ENCODE measurements at places on chromosomes 2 and 18. TPM values are rescaled to one million over a fixed set of nuclear protein-coding genes. Genes with fewer than 3 reads are reported as not detected.

CWC22 gene
- 20.0 TPM for total RNA-seq

CHRNG gene
- total RNA-seq: not detected

CPS1 gene
- total RNA-seq: 3.5 TPM

DNA sequence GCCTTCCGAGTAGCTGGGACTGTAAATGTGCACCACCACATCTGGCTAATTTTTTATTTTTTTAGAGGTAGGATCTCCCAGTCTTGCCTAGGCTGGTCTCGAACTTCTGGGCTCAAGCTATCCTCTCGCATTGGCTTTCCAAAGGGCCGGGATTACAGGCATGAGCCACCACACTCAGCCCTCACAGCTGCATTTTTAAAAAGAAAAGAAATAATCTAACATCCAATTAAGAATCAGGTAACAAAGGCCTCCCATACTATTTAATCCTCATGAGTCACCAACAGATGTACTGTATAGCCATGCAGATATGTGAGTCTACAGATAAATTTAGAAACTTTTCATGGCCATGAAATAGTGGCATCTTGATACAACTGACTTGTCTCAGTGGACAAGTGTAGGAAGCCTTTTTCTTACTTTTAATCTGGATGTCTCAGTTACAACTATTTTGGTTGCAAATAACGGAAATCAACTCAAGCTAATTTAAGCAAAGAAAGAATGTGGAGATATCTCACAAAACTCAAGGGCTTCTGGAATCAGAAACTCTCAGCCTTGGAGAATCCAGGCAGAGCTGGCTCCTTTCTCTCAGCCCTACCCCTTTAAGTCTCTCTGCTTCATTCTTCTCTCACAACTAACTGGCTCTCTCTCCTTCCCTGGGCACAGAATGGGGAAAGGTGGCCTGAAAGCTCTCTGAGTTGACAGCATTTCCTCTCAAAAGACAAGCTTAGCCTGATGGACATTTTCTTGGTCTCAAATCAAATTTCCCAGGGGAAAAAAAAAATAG is 12.8 kb upstream of the PPM1B start:
- DNase-seq: no peak

GRCh38 chr18:63858456-63858855 is 29.0 kb upstream of the SERPINB2 start:
- DNase-seq: no peak

GCKR gene
- total RNA-seq: 1.8 TPM

DNA sequence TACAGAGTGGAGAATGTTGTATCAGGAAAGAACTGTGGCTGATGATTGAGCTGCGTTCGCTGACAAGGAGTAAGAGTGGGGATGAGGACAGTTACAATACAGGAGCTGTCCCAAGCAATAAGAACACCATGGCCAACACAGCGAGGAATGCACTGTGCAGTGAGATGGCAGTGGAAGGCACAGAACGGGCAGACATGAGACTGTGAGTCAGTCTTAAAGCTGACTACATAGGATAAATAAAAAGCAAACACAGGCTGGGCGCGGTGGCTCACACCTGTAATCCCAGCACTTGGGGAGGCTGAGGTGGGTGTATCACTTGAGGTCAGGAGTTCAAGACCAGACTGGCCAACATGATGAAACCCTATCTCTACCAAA is 89.8 kb downstream of the CABYR start:
- DNase-seq: no peak

EMX1 gene
- not detected for total RNA-seq

IGFBP2 gene
- 608 TPM for total RNA-seq

DNA sequence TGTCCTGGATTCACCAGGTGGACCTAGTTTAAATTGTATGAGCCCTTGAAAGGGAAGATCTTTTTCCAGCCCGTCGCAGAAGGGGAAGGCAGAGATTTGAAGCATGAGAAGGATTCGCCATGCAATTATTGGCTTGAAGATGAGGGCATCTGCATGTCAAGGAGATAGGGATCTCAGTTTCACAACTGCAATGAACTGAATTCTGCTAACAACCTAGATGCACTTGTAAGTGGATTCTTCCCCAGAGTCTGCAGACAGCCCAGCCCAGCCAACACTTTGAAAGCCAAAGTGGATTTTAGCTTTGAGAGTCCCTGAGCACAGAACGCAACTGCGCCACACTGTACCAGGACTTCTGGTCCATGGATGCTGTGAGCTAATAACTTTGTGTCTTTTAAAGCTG is 286.0 kb downstream of the TSN start:
- DNase-seq: no peak

DNA sequence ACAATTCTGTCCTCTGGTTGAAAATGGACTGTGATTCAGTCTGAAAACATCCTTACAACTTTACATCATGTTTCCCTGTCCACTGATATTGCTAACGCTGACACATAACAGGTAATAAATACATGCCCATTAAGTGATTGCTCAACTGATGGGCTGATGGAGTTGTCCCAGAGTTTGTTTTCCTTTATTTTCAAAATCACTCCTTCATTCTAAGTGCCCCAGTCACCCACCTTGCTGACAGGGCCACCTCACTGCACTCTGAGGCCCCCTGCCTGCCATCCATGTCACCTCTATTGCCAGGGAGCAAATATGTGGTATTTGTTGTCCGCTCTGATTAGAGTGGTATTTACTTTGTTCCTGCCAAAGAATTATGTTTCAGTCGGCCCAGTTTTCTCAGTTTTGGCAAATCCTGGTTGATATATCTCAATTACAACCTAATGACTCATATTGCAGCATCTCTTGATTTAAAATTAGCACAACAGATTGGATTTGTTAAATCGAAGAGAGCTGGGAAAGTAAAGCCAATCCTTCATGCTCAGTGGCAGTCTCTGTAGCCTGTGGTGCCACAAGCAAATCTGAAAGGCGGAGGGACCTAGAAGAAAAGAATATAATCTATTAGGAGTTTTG is 105.1 kb downstream of the RDH14 start:
- no peak for DNase-seq

- no peak for DNase-seq
Measured at GRCh38 chr2:233901367-233901766, 15.8 kb upstream of the TRPM8 start.

DNA sequence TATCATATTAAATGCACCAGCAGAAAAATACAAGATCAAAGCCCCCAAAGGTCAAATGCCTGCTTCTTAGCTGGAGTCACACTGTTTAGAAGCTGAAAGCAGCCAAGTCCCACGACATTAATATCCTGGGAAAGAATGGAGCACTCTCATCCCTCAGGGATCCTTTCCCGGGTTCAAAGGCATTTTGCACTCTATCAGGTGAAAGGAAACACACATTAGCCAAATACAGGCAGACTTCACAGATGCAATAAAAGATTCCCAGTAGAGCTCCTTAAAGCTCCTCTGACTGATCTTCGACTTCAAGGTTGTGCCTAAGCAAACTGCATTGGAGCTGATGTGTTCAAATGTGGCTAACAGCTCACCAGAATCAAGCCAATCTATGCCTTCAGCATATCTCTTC is 158.4 kb downstream of the RNF152 start:
- DNase-seq: no peak

C2orf80 gene
- not detected for total RNA-seq

DNA sequence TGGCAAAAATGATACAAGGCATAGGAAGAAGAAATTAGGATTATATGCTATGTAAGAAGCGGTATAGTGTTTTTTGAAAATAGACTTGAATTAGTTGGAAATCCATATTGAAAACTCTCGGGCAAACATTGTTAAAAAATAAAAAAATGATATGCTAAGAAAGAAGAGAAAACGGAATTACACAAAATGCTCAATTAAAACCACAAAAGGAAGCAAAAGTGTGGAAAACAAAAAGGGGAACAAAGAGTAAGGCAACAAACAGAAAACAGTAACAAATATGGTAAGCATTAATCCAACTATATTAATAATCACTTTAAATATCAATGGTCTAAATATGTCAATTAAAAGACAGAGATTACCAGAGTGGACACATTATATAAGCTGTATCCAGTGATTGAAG is 58.4 kb downstream of the TXNL1 start:
- DNase-seq: no peak

DNA sequence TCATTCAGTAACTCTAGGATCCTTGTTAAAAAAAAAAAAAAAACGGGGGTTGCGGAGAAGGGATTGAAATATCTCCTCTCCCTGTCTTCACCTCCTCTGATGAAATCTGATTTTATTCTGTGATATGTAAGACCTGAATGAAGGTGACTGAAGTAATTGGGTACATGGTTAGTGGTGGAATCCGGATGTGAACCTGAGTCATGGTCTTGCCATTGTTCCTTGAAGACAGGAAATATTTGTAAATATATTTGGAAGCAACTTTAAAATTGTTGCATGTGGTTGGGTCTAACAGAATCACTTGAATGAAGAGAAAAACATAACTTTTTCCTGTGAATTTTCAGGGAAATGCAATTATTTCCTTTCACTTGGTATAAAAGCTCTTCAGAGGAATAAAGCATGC is 3.0 kb upstream of the IL1A start:
- no peak for DNase-seq

LINC00305 gene
- total RNA-seq: not detected

IL18R1 gene
- 9.3 TPM for total RNA-seq

DNA sequence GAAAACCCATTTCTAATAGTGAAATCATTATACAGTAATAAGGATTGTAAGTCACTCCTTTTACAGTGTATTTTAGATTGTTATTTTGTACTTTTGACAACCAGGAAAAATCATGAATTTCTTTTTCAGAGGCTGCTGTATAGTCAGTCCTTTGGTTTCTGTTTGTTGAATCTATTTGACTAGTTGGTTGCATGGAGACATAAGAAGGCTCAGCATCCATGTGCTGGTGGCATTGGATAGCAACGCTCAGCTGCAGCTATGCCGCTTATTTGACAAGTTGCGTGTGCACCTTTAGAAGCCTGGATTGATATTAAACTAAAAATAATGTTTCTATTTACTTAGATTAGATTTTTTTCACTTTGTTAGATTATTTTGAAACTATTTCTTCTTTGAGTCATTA is 254.1 kb upstream of the SYT4 start:
- no peak for DNase-seq

- DNase-seq: no peak
Measured at GRCh38 chr2:127414638-127415592, 3.3 kb upstream of the PROC start.

GRCh38 chr2:49070716-49071115 is 83.6 kb downstream of the FSHR start:
- no peak for DNase-seq

LGALSL gene
- 15.8 TPM for total RNA-seq

DNA sequence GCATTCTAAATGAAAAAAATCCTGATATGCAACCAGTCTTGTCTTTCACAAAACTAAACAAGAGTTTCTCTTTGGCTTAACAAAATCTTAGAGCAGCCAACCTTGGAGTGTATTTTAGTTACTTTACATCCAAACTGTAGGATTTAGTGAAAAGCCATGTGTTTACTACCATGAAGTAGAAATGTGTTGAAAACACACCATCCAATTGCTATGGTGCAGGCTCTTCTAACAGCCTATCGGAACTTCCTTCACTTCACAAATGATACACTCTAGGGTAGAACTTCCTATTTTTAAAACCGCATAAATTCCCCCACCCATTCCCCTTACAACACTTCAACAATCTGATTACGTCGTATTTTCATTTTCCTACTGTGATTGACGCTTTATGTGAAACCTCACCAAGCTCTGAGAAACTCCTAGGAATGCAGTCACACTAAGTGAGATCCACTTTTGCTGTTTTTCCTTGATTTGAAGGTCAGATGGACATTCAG is 74.4 kb upstream of the MAP4K4 start:
- DNase-seq: no peak

DNA sequence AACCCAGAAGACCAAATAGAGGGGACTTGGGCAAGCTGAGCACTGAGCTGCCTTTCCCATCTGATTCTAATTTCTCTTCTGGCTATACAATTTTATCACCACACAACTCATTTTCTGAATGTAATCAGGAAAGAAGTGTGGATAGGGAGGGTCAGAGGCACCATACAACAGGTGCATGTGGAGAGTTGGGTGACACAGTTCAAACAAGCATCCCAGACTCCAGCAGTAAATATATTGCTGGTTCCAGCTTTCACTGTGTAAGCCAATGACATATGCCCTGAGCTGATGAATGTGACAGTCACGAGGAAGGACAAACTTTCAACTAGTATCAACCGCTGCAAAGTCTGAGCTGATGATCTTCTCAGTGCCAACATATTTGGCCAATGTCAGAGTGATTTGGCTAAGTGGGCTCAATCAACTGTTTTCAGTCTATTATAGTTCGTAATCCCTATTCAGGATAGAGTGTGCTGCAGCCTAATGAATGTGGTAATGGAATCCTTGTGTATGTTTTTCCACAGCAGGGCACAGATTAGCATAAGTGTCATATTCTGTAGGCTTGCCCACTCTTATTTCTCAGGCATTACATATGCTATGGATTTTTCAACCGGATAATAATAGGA is 109.9 kb upstream of the MEIS1 start:
- no peak for DNase-seq

GRCh38 chr2:127066942-127067341 is 40.0 kb downstream of the BIN1 start:
- DNase-seq: no peak

- no peak for DNase-seq
Measured at GRCh38 chr2:7209757-7210555, 292.7 kb downstream of the RNF144A start.

DNA sequence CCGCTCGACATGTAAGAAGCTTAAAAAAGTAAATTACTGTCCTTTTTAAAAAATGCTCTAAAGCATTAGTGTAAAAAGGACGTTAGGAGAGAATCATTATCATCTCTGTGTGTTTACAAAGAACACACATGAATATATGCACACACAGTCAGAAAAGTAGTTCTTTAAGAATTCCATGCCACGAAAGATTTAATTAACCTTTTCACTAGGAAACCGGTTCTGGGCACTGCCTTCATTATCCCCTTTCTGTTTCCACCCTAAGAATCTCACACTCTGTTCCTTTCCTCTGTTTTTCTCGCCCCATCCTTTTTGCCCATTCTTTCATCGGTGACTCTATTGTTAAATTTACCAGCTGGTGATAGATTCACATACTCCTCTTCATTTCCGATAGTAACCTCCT is 338.6 kb downstream of the DCC start:
- no peak for DNase-seq

DNA sequence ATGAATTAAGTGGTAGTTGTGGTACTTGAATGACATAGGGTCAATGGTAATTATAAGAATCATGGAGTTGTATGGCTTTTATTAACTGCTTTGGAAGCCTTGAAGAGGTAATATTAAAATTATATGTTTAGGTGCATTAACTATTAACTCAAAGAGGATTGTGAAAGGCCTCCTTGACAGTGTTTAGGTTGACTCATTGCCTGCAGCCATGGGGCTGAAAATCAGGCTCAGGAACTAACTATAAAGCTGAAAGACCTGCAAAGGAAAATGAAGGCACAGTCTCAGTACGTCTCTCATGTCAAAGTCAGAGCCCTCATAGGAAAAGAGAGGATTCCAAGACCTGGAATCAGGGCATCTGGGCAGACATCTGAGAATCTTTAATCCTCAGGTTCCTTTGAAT is 31.0 kb downstream of the CACNB4 start:
- no peak for DNase-seq

MOGAT1 gene
- not detected for total RNA-seq
